ENCODE measurements at places on chromosomes 3 and 15.

DNA sequence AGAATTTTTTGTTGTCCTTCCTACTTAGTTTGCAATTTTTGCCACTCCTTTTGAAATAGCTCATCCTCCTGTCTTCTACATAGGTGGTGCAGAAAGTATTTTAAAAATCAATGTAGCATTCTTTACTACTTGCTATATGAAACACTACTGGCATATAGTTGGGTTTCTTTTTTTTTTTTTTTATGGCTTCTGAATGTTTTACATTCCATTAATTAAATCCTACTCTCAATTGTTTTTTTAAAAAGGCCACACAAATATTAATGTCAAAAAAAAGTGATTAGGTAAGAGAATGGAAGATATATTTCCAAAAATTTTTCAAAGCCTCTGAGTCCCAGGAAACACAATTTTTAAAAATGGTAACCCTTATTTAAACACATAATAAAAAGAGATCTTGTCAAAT is 262.6 kb downstream of the MAGI1 start:
- no peak for DNase-seq

- DNase-seq, result no peak
Measured at GRCh38 chr3:138397983-138398382, 36.4 kb upstream of the ESYT3 start.

DNA sequence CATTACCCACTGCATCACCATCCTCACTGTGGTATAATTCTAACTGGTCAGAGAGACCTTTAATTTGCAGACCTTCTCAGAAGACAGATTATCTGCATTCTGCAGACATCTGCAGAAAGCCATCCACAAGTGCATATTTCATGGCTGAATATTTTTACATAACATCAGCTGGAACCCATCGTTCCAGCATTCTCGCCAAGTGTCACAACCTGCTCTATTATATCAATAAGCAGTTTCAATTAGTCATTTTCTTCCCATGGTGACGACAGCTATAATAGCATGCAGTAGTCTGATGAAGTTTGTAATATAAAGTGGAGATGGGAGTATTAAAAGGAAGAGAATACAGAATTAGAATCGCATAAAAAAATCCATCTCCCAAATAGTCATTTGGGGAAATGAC is 334.7 kb downstream of the FHIT start:
- no peak for DNase-seq

GRCh38 chr3:55431041-55431440 is 56.1 kb downstream of the WNT5A start:
- peak; percentile 74 for DNase-seq

GRCh38 chr3:44511238-44511566 is 33.7 kb upstream of the ZNF445 start:
- no peak for DNase-seq

DNA sequence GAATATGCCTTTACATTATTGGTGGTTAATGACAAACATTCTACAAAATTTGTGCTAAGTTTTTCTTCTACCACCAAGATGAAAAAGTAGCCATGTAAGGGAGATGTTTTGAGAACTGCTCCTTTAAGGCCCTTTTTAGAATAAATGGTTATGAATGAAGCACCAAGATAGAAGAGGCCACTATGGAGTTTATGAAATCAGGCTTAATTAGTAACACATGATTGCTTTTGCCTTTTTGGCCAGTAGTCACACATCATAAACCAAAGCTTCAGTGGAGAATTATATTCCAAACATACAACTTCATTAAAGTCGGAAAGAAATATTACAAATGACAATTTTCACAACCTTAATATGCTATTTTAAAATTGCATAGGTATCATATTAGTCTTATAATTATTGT is 331.7 kb downstream of the RBMS3 start:
- no peak for DNase-seq

DNA sequence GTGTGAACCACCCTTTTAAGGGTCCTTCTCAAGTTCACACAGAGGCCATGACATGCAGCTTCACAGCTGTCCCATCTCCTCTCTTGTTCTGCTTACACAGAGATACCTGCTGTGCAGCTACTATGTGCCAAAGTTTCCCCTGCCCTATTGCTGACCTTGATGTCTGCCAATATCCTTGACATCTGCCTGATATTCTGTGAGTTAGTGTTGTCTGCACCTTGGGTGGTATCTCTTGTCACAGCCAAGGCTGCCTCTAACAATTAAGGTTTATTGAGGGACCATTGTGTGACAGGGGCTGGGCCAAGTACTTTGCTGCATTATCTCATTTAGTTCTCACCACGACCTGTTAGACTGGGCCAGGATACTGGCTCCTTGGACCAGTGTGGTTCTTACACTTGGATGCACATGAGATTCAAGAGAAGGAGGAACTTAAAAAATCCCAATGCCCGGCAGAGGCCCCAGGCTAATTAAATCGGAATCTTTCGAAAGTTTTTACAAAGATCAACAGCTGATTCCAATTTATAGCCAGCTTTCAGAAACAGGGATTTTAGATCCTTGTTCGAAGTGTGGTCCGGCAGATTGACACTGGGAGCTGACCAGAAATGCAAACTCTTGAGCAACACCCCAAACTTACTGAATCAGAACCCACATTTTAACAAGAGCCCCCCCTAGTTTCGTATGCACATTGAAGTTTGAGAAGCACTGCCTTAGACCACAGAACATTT is 178.6 kb downstream of the SATB1 start:
- DNase-seq, result no peak

DNA sequence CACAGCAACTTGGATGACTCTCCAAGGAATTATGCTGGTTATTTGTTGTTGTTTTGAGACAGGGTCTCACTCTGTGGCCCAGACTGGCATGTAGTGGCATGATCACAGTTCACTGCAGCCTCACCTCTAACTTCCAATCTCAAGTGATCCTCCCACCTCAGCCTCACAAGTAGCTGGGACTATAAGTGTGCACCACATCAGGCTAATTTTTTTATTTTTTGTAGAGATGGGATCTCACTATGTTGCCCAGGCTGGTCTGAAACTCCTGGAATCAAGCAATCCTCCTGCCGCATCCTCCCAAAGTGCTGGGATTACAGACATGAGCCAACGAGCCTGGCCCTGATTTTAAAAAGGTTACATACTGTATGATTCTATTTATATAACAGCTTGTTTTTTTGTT is 63.0 kb downstream of the RBPMS2 start:
- DNase-seq, result no peak

DNA sequence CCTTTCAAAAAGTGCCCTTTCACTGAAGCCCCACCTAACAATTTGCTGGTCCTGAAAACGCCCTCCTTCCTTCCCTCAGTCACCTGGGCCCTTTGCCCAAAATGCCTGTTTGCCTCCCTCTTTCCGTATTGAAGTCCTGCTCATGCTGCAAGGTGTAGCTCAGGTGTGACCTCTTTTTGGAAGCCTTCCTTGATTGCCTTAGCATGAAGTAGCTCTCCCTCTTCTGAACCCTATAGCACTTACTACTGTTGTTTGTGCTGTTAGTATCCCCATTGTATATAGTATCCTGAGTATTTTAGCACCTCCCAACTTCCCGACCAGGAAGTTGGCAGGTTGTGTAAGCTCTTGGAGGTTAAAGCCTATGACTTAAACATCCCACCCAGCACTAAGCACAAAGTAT is 1.7 kb downstream of the PLS1 start:
- no peak for DNase-seq

GRCh38 chr15:28989239-28989830 is 103.6 kb downstream of the APBA2 start:
- no peak for DNase-seq

DNA sequence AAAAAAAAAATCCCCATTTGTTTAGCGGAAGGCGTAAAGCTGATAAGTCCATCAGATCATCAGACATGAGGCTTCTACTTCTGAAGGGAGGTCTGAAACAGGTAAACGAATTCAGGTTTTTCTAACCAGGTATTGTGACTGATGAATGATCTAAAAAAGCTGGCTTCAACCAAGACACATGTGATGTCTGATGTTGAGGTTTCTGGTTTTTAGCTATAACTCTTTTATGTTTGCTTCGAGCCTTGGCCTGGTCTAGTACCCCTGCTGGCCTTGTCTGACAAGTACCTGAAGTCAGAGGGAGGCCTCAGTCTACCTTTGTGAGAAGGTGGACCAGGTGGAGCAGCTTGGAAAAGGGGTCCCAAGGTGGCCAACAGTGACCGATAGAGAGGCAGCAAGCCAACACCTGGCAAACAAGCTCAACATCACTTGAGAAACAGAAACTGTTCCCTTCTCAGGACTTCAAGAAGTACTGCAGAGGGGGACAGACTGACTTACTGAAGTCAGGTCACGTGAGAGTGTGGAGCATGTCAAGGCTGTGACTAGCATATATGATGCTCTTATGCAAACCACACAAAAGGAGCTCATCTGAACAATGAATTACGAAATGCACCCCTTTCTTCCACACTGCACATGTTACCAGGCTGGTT is 33.0 kb upstream of the CA12 start:
- peak; percentile 43 for DNase-seq
